Glomerular endothelial cell (primary cell): ENCODE measurements at places on chromosomes 7 and 10. TPM values are rescaled to one million over a fixed set of nuclear protein-coding genes. Genes with fewer than 3 reads are reported as not detected.

Gene HOXA5
- 23.5 and 34.5 TPM in 2 replicates for total RNA-seq

Gene TUBB8
- not detected in 2 replicates for total RNA-seq

Gene SCIN
- total RNA-seq, result 0.35 and 0.58 TPM in 2 replicates

Gene SFR1
- 8.6 and 9.3 TPM in 2 replicates for total RNA-seq

Gene CAMK2G
- 24.5 and 28.8 TPM in 2 replicates for total RNA-seq

Gene ZNF117
- 13.6 and 20.4 TPM in 2 replicates for total RNA-seq

Gene CYP3A4
- total RNA-seq, result not detected in 2 replicates

Gene AMPH
- total RNA-seq, result 0.29 TPM in 1 of 2 replicates, not detected in the other

Gene ADRB1
- total RNA-seq, result 0.05 and 0.93 TPM in 2 replicates

Gene CNNM1
- total RNA-seq, result 0.24 TPM in 1 of 2 replicates, not detected in the other

Gene SPDYE6
- not detected in 2 replicates for total RNA-seq

Gene FRMPD2
- total RNA-seq, result 0.24 TPM in 1 of 2 replicates, not detected in the other

Gene GDF2
- not detected in 2 replicates for total RNA-seq

Gene TDRD1
- 0.06 TPM in 1 of 2 replicates, not detected in the other for total RNA-seq

Gene ITPRIP
- 81.5 and 85.1 TPM in 2 replicates for total RNA-seq

Gene LIPK
- not detected in 2 replicates for total RNA-seq

Gene SPDYE1
- not detected in 2 replicates for total RNA-seq

Gene KLF14
- total RNA-seq, result not detected in 2 replicates

Gene LRRC18
- not detected in 2 replicates for total RNA-seq

Gene RBP4
- not detected in 2 replicates for total RNA-seq

Gene HTR5A
- total RNA-seq, result not detected in 2 replicates

Gene CPN1
- not detected in 2 replicates for total RNA-seq

Gene FAM25G
- not detected in 2 replicates for total RNA-seq

Gene PRKAR2B
- total RNA-seq, result 24.2 and 28.7 TPM in 2 replicates

Gene ABCB1
- 1.3 and 3.7 TPM in 2 replicates for total RNA-seq

Gene NPC1L1
- not detected in 2 replicates for total RNA-seq

Gene GPR26
- not detected in 2 replicates for total RNA-seq

Gene CALHM2
- total RNA-seq, result 12.0 and 14.5 TPM in 2 replicates

Gene ERVW-1
- not detected in 2 replicates for total RNA-seq

Gene ICA1
- total RNA-seq, result 26.6 and 43.2 TPM in 2 replicates

Gene NOS3
- total RNA-seq, result 16.5 and 22.0 TPM in 2 replicates

Gene SLC39A12
- total RNA-seq, result not detected in 2 replicates

Gene FAS
- 13.2 and 16.6 TPM in 2 replicates for total RNA-seq

Gene AKR1C8
- total RNA-seq, result not detected in 2 replicates

Gene UCN3
- not detected in 2 replicates for total RNA-seq

Gene NRCAM
- total RNA-seq, result 14.8 and 20.1 TPM in 2 replicates

Gene GRID1
- 0.12 and 0.34 TPM in 2 replicates for total RNA-seq

Gene ATAD1
- total RNA-seq, result 32.1 and 34.7 TPM in 2 replicates

Gene SEMA4G
- 6.9 and 10.0 TPM in 2 replicates for total RNA-seq

Gene ETV1
- 6.5 and 15.2 TPM in 2 replicates for total RNA-seq

Gene IKZF1
- total RNA-seq, result not detected in 2 replicates

Gene FAM237B
- not detected in 2 replicates for total RNA-seq

Gene ASIC3
- 0.15 and 1.6 TPM in 2 replicates for total RNA-seq

Gene CCDC3
- 1.2 and 1.8 TPM in 2 replicates for total RNA-seq

Gene IFIT5
- total RNA-seq, result 14.3 and 22.5 TPM in 2 replicates

Gene STAG3
- total RNA-seq, result 0.15 and 1.1 TPM in 2 replicates

Gene NFKB2
- total RNA-seq, result 45.3 and 88.4 TPM in 2 replicates

Gene SEMA3D
- 0.68 and 1.5 TPM in 2 replicates for total RNA-seq

Gene HOXA9
- total RNA-seq, result 14.8 and 36.1 TPM in 2 replicates

Gene GRID2IP
- not detected in 2 replicates for total RNA-seq

Gene CALCR
- not detected in 2 replicates for total RNA-seq

Gene OGDH
- total RNA-seq, result 69.6 and 70.4 TPM in 2 replicates

Gene CDC14C
- not detected in 2 replicates for total RNA-seq

Gene MUC3A
- total RNA-seq, result not detected in 2 replicates

Gene DOCK4
- 112 and 150 TPM in 2 replicates for total RNA-seq

Gene ASAH2B
- total RNA-seq, result 2.3 TPM in 2 replicates

Gene KCNH2
- 0.87 TPM in 1 of 2 replicates, not detected in the other for total RNA-seq

Gene SMNDC1
- total RNA-seq, result 8.4 and 11.5 TPM in 2 replicates

Gene DYNC1I1
- 0.44 and 2.2 TPM in 2 replicates for total RNA-seq
